Right atrium auricular region (tissue), 2 donors: ENCODE measurements at places on chromosomes 5 and 9.
A peak's percentile ranks its signal among the peaks of the same experiment; 100 is the strongest.

- H3K4me1 ChIP-seq, result no peaks in the 10 kb centered on the region
- no peak for DNase-seq
- no peaks in the 10 kb centered on the region for H3K27me3 ChIP-seq
- no peak overlapping the region for H3K27ac ChIP-seq
Measured at GRCh38 chr9:6671416-6671815, 25.9 kb upstream of the GLDC start.

DNA sequence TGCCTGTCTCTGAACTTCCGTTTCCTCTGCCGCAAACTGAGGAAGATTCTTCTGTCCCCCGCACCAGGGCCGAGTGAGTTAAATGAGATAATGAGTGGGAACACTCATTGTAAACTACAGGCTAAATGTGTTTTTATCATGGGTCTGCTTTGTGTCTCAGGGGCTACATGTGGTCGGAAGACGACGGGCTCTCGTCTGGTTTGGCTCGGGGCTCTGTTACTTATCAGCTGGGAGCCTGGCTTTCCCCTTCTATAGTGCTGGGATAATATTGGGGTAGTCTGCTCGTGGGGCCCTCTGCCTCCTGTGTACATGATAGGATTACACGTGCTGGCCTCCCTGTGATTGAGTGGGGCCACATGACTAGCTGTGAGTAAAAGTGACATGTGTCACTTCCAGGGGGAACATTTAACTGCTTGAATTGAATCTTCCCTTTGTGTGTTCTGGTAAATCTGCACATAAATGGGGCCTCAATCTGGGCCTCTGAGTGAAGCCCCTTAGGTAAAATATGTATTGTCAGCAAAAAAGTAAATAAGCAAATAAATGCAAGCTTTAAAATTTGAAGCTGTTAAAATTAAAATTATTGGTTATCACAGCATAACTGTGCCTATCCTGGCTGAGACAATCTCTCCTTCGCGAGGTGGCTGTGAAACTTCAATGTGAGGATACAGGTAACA lies 86.9 kb upstream of the SH3PXD2B start:
- no peak overlapping the region for H3K4me3 ChIP-seq
- H3K27me3 ChIP-seq, result no peaks in the 10 kb centered on the region
- H3K36me3 ChIP-seq, result no peaks in the 10 kb centered on the region
- H3K27ac ChIP-seq, result no peak overlapping the region

- no peak for DNase-seq
- no peak overlapping the region for H3K27ac ChIP-seq
Measured at GRCh38 chr5:112710896-112711295, 26.8 kb upstream of the APC start.

DNA sequence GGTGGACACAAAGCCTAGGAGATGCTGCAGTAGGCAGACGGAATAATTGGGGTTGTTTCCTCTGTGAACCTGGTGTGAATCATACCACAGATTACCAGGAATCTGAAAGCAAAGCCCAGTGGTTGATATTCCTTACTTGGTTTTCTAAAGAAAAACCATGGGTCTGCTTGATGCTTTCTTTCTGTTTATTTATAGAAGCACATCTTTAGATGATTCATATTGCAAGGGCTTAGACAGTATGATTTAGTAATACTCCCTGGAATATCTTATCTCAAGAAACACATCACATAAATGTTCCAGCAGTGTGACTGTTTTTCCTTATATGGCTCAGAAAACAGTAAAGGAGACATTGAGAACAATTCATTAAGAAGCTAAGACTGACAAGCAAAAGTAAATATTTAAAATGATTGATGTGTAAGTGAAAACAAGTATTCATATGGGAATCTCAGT lies 623.3 kb downstream of the RAB3C start:
- no peaks in the 10 kb centered on the region for H3K27me3 ChIP-seq
- H3K27ac ChIP-seq, result peak overlapping the region; percentile 53
- H3K4me1 ChIP-seq, result no peaks in the 10 kb centered on the region
- H3K4me3 ChIP-seq, result no peak overlapping the region
- H3K36me3 ChIP-seq, result no peaks in the 10 kb centered on the region
- DNase-seq, result no peak

DNA sequence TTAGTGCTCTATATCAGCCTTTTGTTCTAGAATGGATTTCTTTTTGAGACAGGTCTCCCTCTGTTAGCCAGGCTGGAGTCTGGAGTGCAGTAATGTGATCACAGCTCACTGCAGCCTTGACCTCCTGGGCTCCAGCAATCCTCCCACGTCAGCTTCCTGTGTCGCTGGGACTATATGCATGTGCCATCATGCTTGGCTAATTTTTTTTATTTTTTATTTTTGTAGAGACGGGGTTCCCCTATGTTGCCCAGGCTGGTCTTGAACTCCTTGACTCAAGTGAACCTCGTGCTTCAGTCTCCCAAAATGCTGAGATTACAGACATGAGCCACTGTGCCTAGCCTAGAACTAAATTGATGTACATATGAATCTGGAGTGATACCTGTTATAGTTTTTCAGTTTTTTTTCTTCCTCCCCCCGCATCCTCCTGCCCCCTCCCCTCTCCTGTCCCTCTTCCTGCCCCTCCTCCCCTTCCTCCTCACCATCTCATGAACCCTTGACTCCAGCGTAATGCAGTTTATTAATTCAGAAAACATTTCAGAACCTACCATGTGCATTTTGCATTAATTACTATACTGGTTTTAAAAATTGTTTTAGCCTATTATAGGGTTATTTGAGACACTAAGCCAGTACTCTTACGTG lies 37.4 kb upstream of the TNFAIP8 start:
- no peak overlapping the region for H3K4me3 ChIP-seq
- no peaks in the 10 kb centered on the region for H3K27me3 ChIP-seq
- H3K4me1 ChIP-seq, result no peaks in the 10 kb centered on the region

- H3K4me3 ChIP-seq, result no peak overlapping the region
- H3K27ac ChIP-seq, result no peak overlapping the region
- H3K4me1 ChIP-seq, result no peaks in the 10 kb centered on the region
- H3K36me3 ChIP-seq, result no peaks in the 10 kb centered on the region
Measured at GRCh38 chr5:82185851-82186250, 92.3 kb downstream of the RPS23 start.
